ENCODE measurements at places on chromosomes 12 and 14.
A peak's percentile ranks its signal among the peaks of the same experiment; 100 is the strongest.

DNA sequence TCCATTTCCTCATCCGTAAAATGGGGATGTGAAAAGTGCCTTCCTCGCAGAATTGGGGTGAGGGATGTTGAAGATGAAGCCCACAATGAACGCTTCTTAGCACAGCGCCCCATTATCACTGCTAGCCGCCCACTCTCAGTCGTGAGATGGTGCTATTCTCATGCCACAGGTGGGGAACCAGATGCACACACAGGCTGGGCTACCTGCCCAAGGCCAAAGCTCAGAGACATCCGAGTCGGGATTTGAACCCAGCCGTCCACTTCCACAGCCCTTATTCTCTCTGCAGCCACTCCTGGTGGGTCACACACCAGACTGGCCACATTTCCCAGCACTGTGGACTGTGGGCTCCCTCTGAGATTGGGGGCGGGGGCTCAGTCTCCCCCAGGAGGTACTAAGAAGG, 55.8 kb downstream of the BCL11B start:
- DNase-seq = no peak

DNA sequence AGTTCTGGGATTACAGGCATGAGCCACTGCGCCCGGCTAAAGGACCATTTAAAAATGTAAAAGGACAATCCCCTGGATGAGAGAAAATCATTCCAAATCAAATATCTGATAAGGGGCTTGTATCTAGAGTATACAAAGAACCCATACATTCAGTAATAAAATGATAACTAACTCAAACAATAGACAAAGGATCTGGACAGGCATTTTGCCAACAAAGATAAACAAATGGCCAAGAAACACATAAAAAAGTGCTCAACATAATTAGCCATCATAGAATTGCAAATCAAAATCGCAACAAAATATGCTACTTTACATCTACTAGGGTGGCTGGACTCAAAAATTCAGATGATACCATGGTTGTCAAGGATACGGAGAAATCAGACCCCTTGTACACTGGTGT, 8.5 kb upstream of the BICD1 start:
- no peak for DNase-seq

GRCh38 chr14:94058674-94059138, 22.3 kb downstream of the DDX24 start:
- DNase-seq = no peak

DNA sequence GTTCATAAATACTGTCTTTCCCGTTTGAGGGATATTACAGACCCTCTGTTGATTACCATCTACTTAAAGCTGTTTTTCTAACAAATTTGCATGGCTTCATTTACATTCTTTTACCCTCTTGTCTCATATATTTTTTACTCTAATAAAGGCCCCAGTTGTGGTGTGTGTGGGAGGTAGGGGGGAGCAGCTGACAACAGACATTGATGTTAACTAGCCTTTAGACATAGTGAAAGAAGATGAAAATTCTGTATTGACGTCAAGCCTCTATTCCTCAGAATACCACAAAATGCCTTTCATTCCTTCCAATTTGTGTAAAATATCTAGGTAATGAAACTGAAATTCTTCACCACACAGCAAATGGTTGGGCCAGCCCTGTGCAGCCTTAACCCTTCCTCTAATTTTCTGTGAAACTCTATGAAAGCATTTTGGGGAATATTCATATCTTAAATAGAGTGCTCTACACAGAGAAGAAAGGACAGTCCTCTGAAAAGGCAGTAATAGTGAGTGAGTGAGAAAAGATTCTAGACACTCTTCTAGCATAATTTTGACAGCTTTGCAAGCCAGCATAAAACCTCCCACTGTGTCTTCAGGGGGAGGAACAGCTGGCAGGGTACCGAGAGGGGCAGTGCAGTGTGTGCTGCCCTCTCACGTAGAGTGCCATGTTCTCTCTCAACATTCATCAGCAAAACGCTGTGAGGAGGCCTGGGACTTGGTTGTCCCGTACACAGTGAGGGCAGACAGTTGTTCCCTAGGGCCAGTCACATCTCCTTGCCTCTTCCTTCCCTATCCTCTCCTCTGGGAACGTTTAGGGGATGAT, 20.1 kb upstream of the CERS5 start:
- DNase-seq = peak; percentile 11

DNA sequence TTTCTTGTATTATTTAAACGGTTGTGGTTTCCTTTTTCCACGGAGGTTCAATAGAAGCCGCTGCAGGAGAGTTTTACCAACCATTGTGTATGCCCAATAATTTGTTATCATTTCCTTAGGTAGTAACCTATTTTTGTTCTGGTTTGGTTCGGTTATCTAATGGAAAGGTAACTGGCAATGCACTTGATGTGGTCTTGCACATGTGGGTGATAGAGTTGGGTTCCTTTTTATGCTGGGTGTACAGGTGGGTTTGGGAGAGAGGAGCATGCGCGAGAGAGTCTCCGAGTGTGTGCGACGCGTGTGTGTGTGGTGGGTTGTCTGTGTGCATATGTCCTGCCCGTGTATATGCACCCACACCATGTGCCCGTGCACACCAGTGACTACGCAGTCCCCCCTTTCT, 102.7 kb upstream of the FKBP4 start:
- no peak for DNase-seq

- DNase-seq = no peak
Observed at GRCh38 chr12:77189458-77189857, 124.1 kb upstream of the E2F7 start.

DNA sequence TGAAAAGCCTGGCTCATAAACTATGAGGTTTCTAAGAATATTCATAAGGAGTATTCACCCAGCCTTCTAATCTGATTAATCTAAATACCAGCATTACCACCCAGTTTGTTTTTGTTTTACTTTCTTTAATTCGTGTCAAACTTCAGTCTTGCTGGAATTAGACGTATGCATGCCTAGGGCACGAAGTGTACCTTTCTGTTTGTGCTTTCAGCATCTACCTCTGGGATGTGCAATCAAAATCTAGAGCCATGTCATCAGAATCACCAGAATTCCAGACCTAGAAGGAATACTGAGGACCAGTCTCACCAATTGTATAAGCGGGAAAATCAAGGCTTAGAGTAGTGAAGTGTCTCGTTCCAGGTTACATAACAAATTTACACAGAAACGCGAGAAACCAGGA, 57.3 kb downstream of the KITLG start:
- DNase-seq = no peak

DNA sequence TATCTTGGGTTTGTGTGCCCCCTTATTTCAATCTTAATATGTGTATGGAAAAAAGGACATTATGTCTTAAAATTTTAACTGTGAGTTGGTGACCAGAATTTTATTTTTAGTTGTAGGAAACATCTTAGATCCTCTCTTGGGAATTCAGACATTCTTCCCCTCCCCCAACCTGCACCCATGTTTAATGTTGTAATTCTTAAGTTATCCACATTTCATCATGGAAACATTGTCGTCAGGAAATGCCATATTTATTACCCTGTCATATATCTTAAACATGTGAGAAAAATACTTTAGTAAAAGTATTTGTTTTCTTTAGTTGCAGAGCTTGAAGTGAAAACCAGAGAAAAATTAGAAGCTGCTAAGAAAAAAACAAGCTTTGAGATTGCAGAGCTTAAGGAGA, 30.3 kb downstream of the YEATS4 start:
- no peak for DNase-seq

DNA sequence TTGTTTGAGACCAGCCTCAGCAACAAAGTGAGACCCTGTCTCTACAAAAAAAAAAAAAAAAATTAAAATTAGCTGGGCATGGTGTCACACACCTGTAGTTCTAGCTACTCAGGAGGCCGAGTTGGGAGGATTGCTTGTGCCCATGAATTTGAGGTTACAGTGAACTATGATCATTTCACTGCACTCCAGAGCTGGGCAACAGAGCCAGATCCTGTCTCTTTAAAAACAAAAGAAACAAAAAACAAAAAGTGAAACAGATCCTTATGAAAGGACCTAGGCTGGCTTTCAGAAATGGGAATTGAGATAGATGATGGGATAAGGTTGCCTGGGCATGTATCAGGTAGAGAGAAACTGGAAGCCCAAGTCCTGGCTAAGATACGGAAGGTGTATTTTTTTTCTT, 13.9 kb downstream of the ACTR6 start:
- DNase-seq = no peak

DNA sequence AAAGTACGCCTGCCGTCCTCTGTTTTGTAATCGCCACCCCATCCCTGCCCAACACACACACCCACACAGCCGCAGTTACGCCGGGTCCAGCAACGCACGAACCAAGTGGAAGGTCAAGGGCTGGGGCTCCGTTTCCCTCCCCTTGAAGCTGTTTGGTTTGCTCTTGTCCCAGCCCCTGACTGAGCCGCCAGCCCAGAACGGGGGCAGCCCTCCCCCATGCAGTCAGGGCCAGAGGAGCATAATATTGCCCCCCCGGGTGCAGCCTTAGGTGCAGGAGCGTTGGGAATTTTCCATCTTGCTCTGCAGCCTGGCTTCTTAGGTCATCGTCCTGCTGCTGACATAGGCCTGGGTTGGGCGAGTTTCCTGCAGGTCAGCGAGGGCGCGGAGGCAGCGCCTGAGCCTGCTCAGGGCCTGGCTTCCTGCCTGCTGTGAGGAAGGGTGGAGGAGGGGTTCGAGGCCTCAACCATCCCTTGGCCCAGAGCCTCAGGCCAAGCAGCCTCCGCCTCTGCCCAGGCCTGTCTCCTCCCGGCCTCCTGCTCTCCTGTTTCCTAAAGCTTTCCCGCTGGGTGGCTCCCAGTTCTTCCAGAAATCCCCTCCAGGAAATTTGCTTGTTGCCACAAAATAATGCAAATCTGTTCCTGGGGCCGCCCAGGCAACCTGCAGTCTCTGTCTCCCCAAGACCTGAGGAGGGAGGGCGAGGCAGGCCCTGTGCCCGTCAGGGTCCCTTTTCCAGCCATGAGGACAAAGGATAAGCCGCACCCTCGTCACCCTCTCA, 44.5 kb downstream of the PSMA6 start:
- no peak for DNase-seq

GRCh38 chr12:27334042-27334720, 1.5 kb downstream of the BMAL2 start:
- DNase-seq = no peak

DNA sequence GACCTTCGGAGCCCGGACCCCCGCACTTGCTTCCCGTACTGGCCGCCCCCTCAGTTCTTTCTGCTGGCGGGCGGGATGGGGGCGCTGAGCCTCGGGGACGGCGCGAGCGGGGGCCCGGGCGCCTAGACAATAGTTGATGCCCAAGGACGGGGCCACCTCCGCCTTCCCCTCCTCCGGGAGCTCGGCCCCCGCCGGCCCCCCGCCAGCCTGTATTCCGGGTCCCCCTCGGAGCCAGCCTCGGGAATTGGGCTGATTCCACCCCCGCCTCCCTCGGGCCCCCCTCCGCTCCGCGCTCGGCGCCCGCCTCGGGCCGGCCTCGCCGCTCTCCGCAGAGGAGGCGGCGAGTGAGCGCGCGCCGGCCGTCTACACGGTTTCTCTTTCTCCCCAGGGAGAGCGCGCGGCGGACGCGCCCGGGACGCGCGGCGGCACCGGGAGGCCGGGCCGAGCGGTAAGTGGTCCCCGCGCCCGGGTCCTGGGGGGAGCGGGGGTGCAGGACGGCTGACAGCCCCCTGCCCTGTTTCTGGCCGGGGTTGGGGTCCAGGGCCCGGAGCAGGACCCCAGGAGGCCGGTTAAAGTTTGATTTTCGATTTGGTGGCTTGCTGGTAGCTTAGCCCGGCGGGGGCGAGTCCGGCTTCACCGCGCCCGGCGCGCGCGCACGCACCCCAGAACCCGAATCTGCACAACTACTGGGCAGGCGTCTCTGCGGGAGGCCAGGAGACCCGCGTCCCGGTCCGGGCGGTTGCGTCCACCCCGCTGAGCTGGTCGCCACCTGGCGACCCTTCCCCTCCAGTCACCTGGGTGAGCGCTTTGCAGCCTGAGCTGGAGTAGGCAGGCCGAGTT, 413.7 kb downstream of the PCNX1 start:
- no peak for DNase-seq

DNA sequence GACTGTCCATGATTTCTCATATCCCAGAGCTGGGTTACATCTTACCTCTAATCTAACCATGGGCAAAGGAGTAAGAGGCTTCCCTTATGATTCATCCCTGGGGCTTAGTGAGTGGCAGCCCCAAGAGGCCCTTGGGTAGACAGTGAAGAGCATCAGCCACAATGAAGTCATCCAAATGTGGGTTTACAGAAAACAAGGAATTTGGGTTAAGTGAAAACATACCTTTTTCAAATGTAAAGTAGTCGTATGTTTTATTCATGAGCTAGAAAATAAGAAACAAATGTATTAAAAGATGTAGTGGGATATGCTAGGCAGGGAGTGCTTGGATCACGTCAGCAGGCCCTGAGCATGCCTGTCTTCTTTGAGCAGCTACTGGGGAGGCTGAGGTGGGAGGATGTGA, 54.0 kb upstream of the ELK3 start:
- no peak for DNase-seq
